Gastroesophageal sphincter (tissue), 4 donors: ENCODE measurements at places on chromosomes 6 and 20. TPM values are rescaled to one million over a fixed set of nuclear protein-coding genes. Genes with fewer than 3 reads are reported as not detected.

- ATAC-seq: peak; percentile 28
These were observed 29.3 kb downstream of the DNAAF9 start for GRCh38 chr20:3378138-3378537.

- ATAC-seq: no peak
These were observed 347.9 kb upstream of the SPTLC3 start for GRCh38 chr20:12660918-12661317.

CST5 gene
- total RNA-seq: not detected

IL20RA gene
- 3.3 TPM for total RNA-seq

RFX6 gene
- total RNA-seq: not detected

VGLL2 gene
- total RNA-seq: not detected
